ENCODE measurements at places on chromosomes 6 and 20.

DNA sequence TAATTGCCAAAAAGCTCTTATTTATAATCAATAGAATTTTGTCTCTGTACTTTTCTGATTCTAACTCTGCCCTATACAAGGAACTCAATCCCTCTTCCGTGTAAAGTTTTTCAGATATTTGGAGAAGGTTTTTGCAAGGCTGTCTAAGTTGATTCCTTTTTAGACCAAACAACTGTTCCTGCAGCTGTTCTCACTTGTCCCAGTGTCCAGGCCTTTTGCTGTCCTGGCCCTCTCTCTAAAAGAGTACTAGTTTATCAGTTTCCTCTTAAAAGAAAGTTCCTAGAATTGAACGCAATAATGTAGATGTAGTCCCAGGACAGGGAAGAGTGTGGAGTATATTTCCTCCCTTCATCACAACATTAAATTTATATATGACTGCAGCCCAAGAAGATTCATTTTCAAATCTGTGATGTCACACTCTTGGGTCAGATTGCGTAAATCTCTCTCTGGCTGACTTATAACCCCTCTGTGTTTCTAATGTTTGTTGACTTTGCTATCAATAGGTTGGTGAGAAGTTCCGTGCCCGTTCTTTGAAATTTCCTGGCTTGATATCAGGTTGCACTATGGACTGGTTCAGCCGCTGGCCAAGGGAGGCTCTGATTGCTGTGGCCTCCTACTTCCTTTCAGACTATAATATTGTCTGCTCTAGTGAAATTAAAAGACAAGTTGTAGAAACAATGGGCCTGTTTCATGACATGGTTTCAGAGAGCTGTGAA lies 139.4 kb upstream of the GLP1R start:
- H3K36me3 ChIP-seq, result no peaks in the 10 kb centered on the region
- no peak overlapping the region for H3K27ac ChIP-seq
- no peaks in the 10 kb centered on the region for H3K4me1 ChIP-seq
- DNase-seq, result no peak

DNA sequence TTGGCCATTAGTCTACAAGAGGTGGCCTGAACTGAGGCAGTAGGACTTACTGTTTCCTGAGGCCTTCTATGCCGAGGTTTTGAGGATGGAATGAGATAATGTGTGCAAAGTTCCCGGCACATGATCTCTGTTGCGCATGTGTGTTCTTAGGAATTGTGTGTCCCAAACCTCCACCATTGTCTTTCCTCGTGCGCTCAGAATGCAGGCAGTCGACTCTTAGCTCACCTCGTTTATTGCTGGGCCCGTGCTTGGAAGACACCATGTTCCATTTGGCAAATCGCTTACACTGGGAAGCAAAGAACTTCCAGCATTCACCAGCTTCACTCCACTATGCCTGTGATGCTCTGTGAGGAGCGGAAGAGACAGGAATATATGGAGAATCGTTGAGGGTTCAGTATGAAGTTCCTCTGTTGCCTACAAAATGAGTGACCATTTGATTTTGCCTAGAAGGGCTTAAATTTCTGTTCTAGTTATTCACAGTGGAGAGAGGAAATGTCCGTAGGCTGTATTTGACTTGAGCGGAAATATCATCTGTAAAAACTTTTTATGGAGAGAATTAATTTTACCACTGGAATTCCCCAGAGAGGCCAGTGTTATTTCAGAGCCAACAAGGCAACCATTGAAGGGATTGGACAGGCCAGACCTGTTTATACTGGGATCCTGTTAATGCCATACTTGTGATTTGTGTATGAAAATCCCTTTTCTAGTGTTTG lies 75.7 kb upstream of the CLDN20 start:
- H3K27ac ChIP-seq, result no peak overlapping the region
- H3K36me3 ChIP-seq, result no peaks in the 10 kb centered on the region
- no peak for DNase-seq
- H3K4me3 ChIP-seq, result no peak overlapping the region
- H3K4me1 ChIP-seq, result no peaks in the 10 kb centered on the region
- H3K27me3 ChIP-seq, result no peaks in the 10 kb centered on the region

GRCh38 chr6:150517175-150517574 lies 82.5 kb upstream of the PLEKHG1 start:
- no peaks in the 10 kb centered on the region for H3K27me3 ChIP-seq
- no peak for DNase-seq
- no peak overlapping the region for H3K27ac ChIP-seq
- H3K4me3 ChIP-seq, result no peak overlapping the region

DNA sequence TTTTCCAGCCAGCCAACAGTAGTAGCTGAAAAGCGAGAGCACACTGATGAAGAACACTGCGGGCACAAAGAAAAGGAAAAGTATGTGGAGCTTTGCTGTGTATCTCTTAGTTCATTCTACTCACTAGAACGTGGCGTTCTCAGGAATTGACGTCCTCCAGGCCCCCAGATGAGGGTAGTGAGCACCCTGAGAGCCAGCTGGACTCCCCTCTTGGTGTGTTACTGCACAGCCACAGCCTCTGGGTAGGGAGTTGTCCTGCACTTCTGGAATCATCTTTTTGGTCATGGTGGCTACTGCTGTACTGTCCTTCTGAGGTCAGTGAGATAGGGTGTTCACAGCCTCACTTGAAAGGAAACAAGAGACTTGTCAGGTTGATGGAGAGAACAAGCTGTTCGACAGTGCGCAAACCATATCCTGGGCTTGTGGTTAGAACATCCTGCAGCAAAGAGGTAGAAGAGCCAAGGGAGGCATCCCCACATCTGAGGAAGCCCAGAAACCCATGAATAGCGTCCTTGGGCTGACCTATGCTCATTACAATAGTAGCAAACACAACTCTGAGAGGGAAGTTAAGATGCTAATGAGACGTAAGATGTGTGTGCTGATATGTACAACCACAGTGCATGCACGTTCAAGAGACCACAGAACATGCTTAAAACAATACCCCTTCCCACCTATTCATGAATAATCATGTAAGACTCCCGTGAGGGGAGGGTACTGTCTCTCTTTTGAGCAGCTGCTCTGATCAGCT lies 14.6 kb upstream of the HLA-F start:
- H3K4me1 ChIP-seq, result peaks cover 85% of the 10 kb centered on the region
- peak overlapping the region; percentile 93 for H3K27ac ChIP-seq
- no peaks in the 10 kb centered on the region for H3K27me3 ChIP-seq

DNA sequence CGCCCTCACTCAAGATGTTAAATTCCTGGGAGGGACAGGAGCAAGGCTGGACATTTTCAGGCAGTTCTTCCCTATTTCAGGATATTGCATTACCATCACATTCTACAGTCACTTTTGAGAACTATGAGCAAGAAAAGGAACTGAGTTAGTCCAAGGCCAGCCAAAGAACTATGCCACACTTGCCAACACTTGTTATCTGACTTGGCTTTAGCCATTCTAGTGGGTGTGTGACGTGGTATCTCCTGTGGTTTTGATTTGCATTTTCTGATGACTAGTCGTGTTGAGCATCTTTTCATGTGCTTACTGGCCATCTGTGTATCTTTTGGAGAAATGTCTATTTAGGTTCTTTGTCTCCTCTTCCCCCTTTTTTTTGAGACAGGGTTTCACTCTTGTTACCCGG lies 12.0 kb downstream of the XRN2 start:
- peak overlapping the region; percentile 59 for H3K4me3 ChIP-seq
- no peak for DNase-seq
- no peak overlapping the region for H3K27ac ChIP-seq
- H3K27me3 ChIP-seq, result no peaks in the 10 kb centered on the region
- peaks cover 89% of the 10 kb centered on the region for H3K4me1 ChIP-seq

- H3K4me3 ChIP-seq, result no peak overlapping the region
- no peak for DNase-seq
- no peaks in the 10 kb centered on the region for H3K4me1 ChIP-seq
- H3K27me3 ChIP-seq, result peaks cover 2% of the 10 kb centered on the region
- no peaks in the 10 kb centered on the region for H3K36me3 ChIP-seq
Observed at GRCh38 chr6:39941138-39941537, 6.9 kb upstream of the MOCS1 start.

GRCh38 chr6:164744301-164744700 lies 565.1 kb downstream of the C6orf118 start:
- DNase-seq, result no peak
- H3K27me3 ChIP-seq, result no peaks in the 10 kb centered on the region
- no peak overlapping the region for H3K27ac ChIP-seq
- no peaks in the 10 kb centered on the region for H3K36me3 ChIP-seq
- no peaks in the 10 kb centered on the region for H3K4me1 ChIP-seq

GRCh38 chr6:136307351-136307750 lies 17.7 kb upstream of the BCLAF1 start:
- no peak overlapping the region for H3K27ac ChIP-seq
- no peak overlapping the region for H3K4me3 ChIP-seq
- H3K36me3 ChIP-seq, result no peaks in the 10 kb centered on the region
- no peaks in the 10 kb centered on the region for H3K4me1 ChIP-seq
- peaks cover 10% of the 10 kb centered on the region for H3K27me3 ChIP-seq

GRCh38 chr6:166381733-166382499 lies 824 bp downstream of the MPC1 start:
- H3K27me3 ChIP-seq, result no peaks in the 10 kb centered on the region
- peak; percentile 72 for DNase-seq
- H3K4me1 ChIP-seq, result peaks cover 11% of the 10 kb centered on the region
- no peaks in the 10 kb centered on the region for H3K36me3 ChIP-seq
- peak overlapping the region; percentile 95 for H3K4me3 ChIP-seq
- peak overlapping the region; percentile 83 for H3K27ac ChIP-seq

- H3K27me3 ChIP-seq, result no peaks in the 10 kb centered on the region
- H3K4me3 ChIP-seq, result no peak overlapping the region
- DNase-seq, result no peak
Observed at GRCh38 chr6:90328004-90328403, 31.4 kb upstream of the BACH2 start.

DNA sequence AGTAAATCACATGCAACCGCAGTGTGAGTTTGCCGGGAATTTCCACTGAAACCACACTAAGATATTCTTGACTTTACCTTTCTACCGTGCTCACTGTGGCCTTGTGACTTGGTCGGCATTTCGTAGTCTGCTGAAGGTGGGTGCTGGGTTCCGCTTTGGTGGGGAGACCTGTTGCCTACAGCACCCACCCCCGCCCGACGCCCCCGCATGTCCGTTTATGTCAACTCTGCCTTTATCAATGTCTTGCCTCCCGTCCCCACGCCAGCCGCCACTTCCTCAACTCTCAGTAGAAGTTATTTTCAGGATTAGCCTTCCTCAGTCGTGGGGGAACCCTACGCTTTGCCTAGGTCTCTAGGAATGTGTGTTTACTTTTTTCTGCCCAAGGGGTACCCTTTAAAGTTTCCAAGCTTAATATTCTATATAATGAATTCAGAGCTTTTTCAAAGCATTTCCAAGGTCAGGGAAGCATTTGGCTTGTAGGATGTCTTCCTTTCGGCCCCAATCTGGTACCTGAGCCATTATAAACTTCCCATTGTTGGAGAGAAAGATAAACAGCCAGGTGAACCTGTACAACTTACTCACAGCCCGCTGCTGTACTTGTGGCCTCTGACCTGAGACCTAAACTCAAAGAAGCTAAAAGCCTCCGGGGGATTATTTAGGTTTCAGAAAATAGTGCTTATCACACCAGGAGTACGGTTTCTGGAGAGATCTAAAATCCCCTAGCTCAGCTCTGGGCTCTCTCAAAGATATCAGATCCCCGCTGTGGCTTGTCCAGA lies 54.2 kb downstream of the TBC1D7 start:
- peak overlapping the region; percentile 70 for H3K4me3 ChIP-seq
- peak; percentile 55 for DNase-seq
- no peaks in the 10 kb centered on the region for H3K27me3 ChIP-seq
- peaks cover 9% of the 10 kb centered on the region for H3K4me1 ChIP-seq
- no peaks in the 10 kb centered on the region for H3K36me3 ChIP-seq
- H3K27ac ChIP-seq, result peak overlapping the region; percentile 76

DNA sequence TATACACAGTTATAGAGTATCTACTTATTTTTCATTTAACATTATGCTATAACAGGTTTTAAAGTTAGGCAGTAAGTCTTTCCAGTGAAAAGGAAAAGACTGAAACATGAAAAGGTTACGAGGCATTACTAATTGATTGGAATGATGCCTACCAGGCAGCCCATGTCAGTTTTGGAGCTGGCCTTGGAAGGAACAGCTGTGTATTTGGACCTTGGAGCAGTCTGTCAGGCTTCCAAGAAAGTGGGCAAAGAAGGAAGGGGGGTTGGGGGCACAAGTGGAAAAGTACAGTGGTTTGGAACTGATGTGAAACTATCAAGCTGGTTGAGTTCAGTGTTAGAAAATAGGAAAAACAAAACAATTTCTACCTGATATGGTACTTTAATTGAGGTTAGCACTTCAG lies 41.7 kb downstream of the SLC16A10 start:
- H3K4me3 ChIP-seq, result no peak overlapping the region
- no peaks in the 10 kb centered on the region for H3K36me3 ChIP-seq
- no peaks in the 10 kb centered on the region for H3K27me3 ChIP-seq
- no peak for DNase-seq

GRCh38 chr20:6767536-6768227 lies at the start of gene BMP2:
Gene BMP2 (plus strand): TSS chr20:6767686. CDS start chr20:6770127, 2,441 bp downstream.
- H3K27me3 ChIP-seq, result peaks cover 61% of the 10 kb centered on the region
- peaks cover 2% of the 10 kb centered on the region for H3K4me1 ChIP-seq
- H3K4me3 ChIP-seq, result peak within 1 kb of the TSS; percentile 52
- H3K36me3 ChIP-seq, result no peaks in the 10 kb centered on the region

DNA sequence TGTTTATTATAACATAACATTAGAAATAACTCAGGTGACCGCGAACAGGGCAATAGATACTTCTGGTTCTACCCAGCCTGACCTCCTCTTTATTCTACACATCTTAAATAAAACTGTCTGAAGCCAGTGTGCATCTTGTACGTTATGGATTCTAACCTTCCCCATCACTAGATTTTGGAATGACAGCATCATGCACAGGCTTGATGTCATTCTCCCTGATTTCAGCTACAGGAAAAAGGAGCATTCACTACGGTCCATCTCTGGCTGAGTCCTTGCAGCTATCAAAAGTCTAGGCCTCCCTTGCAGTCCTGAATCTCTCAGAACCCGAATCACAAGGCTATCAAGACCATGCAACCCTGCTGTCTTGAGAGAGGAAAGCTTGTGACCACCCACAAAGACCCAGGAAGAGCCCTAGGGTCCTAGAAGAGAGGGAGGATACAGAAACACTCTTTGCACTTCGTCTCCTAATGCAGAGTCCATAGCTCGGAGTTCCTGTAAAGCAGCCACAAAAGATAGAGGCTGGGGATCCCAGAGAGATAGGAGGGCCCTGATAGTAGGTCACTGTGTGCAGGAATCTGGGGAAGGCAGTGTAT lies 845 bp downstream of the HLA-DPA1 start:
- H3K27ac ChIP-seq, result no peak overlapping the region
- DNase-seq, result no peak
- H3K4me3 ChIP-seq, result peak overlapping the region; percentile 91
- H3K4me1 ChIP-seq, result peaks cover 19% of the 10 kb centered on the region
- no peaks in the 10 kb centered on the region for H3K27me3 ChIP-seq

DNA sequence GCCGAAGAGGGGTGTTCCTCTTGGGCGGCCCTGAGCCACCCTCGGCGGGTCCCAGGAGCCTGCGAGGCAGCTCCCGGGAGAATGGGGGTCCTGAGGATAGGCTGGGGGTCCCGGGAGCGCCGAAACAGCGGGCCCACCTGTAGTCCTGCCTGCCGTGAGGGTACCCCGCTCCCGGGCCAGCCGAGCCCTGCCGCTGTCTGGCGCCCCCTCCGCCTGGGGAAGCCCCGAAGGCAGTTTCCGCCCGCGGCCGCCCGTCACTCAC lies 280 bp downstream of the SPATA2 start:
- H3K4me3 ChIP-seq, result peak overlapping the region; percentile 97
- H3K27me3 ChIP-seq, result no peaks in the 10 kb centered on the region
- H3K27ac ChIP-seq, result peak overlapping the region; percentile 100
- H3K4me1 ChIP-seq, result peaks cover 17% of the 10 kb centered on the region
- H3K36me3 ChIP-seq, result no peaks in the 10 kb centered on the region
- no peak for DNase-seq

- peaks cover 23% of the 10 kb centered on the region for H3K4me1 ChIP-seq
- H3K36me3 ChIP-seq, result no peaks in the 10 kb centered on the region
- DNase-seq, result no peak
- no peak overlapping the region for H3K4me3 ChIP-seq
- H3K27ac ChIP-seq, result no peak overlapping the region
Observed at GRCh38 chr6:119328254-119328653, 21.3 kb downstream of the MAN1A1 start.

All from naive thymus-derived CD8-positive, alpha-beta T cell (primary cell).